Smooth muscle cell of trachea (primary cell): ENCODE measurements at places on chromosomes 3 and 15. TPM values are rescaled to one million over a fixed set of nuclear protein-coding genes. Genes with fewer than 3 reads are reported as not detected.

SMAD6 gene
- total RNA-seq: 16.6 and 23.3 TPM in 2 replicates

TF gene
- total RNA-seq: 0.17 TPM in 1 of 2 replicates, not detected in the other

TM4SF4 gene
- 0.15 and 1.5 TPM in 2 replicates for total RNA-seq

TM6SF1 gene
- 3.0 and 3.3 TPM in 2 replicates for total RNA-seq

FSTL1 gene
- 752 and 963 TPM in 2 replicates for total RNA-seq
